ENCODE measurements at places on chromosomes 12 and 14.
A peak's percentile ranks its signal among the peaks of the same experiment; 100 is the strongest.

DNA sequence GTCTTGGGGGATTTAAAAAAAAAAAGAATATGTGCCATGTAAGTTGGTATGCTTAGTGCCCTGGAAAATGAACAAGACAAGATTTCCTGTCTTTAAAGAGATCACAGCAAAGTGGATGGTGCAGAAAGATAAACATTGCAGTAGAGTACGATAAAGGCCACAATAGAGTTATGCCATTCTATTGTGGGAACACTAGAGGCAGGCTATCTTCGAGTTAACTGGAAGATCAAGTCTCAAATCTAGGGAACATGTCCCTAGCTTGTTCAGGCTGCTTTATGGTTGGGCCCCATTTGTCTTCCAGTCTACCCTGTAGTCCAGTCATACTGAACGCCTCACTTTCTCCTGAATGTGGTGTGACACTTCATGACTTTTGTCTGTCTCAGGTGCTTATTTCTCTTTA is 18.7 kb upstream of the CCT2 start:
- DNase-seq = no peak

- no peak for DNase-seq
Measured at GRCh38 chr12:111605911-111606766, 7.0 kb upstream of the ATXN2 start.

DNA sequence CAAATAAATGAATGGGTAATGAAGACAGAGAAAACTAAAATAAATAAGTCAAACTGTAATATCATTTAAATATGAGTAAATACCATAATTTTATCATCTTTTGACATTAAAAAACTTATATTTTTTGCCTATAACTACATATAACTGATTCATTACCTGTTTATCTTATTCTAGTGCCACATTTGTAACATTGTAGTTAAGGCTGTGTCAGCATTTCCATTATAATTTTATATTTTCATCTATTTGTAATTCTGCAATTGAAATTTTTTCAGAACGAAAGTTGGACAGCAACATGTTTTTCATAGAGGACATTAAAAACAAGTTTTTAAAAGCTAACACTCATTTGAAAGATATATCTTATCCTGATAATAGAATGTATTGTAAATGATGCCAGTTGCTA is 1286.5 kb downstream of the LRFN5 start:
- DNase-seq = no peak

- peak; percentile 82 for DNase-seq
Measured at GRCh38 chr14:48536318-48536717, 860.9 kb upstream of the MDGA2 start.

DNA sequence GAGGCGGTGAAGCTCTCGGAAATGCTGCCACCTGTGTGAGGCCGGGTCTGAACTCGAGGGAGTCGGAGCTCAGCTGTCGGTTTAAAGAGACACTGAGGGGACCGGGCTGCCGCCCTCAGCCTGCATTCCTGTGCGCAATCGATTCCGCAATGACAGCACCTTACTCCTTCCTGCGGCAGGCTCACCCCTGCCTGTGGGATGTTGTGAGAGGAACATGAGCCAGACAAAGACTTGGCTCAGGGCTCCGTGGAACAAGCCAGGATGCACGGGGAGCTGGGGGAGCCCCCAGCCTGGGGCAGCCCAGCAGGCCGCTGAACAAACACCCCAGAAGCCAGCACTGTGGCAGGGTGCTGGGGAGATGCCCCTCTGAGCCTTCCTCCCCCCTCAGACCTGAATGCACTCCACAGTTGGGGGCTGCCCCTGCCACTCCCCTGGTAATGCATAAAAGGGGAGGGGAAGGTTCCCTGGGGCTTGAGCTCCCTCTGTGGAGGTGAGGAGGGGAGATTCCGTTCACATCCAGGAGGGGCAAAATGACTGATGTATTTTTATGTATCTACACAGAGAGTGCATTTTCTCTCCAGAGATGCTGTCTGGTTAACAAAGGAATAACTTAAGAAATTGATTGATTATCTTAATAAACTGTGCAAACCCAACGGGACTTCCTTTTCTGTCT is 20.6 kb downstream of the RFLNA start:
- no peak for DNase-seq

- no peak for DNase-seq
Measured at GRCh38 chr12:93943780-93944179, 204.6 kb upstream of the PLXNC1 start.

- no peak for DNase-seq
Measured at GRCh38 chr14:49659526-49660455, 24.7 kb upstream of the DNAAF2 start.

DNA sequence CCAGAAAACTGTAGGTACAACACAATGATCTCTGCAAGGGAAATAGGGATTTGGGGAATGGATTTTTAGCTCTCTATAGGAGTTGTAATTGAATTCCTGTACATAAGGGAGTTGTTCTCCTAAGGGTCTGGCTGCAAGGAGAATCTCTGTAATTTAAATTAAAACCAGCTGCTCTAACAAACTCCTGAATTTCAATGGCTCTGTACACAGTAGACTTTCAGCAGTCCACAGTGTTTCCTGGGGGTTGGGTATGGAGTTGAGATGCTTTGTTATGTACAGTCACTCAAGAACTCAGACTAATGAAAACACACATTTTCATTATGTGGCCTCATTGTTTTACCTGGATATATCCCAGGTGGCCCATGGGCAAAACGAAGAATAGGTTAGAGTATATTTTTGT is 93.2 kb downstream of the NAV3 start:
- no peak for DNase-seq

GRCh38 chr12:113500782-113501311 is 29.2 kb upstream of the LHX5 start:
- DNase-seq = peak; percentile 67

DNA sequence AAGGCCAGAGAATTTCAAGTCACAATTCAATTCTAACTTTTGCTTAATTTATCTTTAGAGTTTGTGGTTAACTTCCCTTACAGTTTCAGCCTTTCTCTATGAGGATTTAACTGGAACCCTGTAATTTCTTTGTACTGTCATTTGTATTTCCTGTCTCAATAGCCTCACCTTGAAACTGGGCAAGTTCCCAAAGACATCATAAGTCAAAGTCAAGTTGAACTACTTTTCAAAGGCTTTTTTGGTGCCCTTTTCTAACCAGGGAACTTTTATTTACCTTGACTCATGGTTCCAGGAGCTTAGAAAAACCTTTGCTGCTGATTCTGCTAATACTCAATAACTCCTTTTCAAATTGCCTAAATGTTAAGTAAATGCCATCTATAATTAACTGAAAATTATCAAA is 200.8 kb upstream of the KRR1 start:
- DNase-seq = no peak

- no peak for DNase-seq
Measured at GRCh38 chr14:105461903-105462302, 12.7 kb upstream of the CRIP2 start.

GRCh38 chr12:130097798-130098255 is 64.4 kb upstream of the FZD10 start:
- DNase-seq = no peak

- DNase-seq = no peak
Measured at GRCh38 chr12:128164533-128164932, 102.4 kb upstream of the TMEM132C start.

DNA sequence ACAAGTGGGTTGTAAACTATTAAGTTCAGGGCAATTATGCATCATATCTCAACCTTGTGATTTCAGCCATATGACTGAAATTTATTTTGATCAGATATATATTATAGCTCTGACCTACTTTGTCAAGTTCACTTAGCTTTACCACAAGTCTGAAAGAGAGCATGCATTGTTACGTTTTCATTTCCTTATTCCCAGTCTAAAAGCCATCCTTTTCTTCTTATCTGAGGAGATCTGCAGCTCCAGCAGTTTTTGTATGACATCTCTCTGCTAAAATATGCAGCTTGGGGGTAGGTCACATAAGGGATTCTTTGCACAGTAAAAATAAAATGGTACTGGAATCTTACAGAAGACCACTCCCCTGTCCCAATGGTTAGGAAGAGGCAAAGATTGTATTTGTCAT is 1682.8 kb upstream of the FLRT2 start:
- no peak for DNase-seq

All from H9 (cell line).